ENCODE measurements at places on chromosomes 4 and X.

GRCh38 chr4:7381221-7381889, 53.4 kb downstream of the PSAPL1 start:
- peak; percentile 38 for DNase-seq

GRCh38 chr4:12697970-12698369, 786.2 kb downstream of the RAB28 start:
- DNase-seq = no peak

DNA sequence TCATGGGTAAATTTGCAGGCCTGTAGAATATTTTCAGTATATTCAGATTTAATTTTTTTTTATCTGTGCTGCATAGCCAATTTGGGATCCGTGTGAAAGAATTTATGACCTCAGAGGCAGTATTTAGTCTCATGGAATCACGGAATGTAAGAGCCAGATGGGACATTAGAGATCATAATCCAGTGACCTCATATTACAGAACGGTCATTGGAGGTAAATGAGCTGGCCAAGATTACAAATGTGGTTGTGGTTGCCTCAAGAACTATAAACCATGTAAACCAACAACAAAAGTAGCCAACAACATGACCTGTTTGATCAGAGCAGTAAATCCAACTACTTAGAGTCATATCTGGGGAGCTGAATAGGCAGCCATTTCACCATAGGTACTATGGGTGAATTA, 71.6 kb downstream of the AMOT start:
- no peak for DNase-seq

DNA sequence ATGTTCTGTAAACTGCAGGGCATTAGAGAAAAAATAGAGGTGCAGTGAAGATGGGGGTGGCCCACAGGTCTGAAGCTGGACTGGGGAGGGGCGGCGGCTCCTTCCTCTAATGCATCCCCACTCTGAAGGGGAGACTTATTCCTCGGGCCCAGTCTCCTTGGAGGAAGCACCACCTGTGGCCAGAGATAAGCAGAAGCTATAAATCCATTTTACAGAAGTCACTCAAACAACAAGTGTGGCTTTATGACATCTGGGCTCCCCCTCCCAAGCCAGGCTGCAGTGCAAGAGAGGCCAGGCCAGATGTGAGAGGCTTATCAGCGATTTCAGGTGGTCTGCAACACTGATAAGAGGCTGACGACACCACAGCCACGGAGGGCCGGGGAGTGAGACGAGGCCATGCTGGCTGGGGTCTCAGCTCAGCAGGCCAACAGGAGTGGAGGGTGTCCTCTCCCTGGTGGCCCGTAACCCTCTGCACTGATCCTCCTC, 15.8 kb downstream of the CYTL1 start:
- DNase-seq = no peak

DNA sequence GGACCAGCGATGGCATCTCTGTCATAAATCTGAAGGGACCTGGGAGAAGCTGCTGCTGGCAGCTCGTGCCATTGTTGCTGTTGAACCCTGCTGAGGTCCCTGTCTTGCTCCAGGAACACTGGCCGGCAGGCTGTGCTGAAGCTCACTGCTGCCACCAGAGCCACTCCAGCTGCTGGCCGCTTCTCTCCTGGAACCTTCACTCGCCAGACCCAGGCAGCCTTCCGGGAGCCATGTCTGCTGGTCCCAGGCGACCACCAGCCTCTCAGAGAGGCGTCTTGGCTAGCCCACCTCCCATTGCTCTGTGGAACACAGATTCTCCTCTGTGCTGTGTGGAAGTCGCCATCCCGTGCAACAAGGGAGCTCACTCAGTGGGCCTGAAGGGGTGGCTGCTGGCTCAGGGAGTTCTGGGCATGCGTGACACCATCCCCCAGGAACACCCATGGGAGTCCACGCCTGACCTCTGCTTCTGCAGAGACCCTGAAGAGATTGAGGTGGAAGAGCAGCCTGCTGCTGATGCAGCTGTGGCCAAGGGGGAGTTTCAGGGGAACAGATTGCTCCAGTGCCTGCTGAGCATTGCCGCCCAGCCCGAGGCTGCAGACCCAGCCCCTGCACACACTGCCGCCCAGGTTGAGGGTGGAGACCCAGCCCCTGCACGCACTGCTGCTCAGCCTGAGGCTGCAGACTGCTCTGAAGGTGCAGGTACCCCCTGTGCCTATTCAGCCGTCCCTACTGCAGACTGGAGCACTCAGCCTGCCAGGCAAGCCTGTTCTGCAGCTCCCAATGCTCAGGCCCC, 33.1 kb upstream of the CYP4V2 start:
- no peak for DNase-seq

DNA sequence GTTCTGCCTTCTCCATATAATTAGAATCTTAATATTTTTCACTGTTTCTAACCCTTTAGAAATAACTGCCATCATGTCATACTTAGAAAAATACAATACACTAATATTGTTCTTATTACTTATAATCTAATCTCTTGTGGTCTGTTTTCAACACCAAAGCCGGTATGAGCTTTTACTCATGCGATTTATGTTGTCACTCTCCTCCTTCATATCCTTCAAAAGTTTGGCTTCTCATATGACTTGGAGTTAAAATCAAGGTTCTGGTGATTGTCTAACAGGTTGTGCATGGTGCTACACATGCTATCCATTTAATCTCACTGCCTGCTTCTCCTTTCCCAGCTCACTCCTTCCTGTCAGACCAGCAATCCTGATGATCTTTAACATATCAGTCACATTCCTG, 1392.9 kb downstream of the ARAP2 start:
- DNase-seq = no peak

- no peak for DNase-seq
Observed at GRCh38 chr4:54548831-54549460, 108.8 kb upstream of the KIT start.

DNA sequence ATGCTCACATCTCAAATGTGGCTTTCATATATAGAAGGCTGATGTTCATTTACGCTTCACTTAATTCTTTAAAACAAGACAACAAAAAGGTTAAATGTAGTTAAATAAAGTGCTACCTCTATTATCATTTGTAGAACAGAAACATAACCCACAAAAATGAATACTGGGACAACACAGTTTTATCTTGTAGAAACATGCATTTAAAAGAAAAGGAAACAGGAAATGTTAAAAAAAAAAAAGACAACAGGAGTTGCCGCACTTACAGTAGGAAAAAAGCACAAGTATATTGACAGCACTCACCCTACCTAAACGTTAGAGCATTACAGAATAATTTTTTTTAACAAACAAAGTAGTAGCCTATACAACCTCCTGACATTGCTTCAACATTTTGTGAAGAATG, 4.8 kb downstream of the THOC2 start:
- DNase-seq = no peak

DNA sequence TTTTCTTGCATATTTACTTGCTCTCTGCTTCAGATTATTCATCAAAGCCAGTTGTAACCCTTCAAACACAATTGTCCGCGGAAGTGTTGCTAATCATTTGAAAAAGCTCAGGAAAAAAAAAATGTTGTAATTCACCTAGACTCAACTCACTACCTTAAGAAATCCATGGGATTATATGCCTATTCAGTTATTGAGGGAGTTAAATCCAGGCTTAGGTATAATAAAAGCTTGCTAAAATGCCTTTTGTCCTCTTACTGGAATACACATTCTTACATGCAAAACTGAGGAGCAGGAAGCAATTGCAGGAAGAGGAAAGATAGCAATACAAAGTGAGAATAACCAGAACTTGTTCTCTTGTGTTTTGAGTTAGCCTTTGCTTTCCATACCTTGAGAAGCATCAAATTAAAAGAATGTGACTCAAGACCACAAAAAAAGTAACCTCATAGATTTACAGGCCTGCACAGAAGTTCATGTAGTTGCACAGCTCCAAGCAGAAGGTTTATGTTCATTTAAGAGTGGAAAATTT, 91.4 kb upstream of the FAM241A start:
- no peak for DNase-seq

- DNase-seq = no peak
Observed at GRCh38 chr4:92189146-92189545, 114.6 kb upstream of the GRID2 start.

GRCh38 chrX:65073233-65073632, 97.0 kb upstream of the ZC4H2 start:
- no peak for DNase-seq

DNA sequence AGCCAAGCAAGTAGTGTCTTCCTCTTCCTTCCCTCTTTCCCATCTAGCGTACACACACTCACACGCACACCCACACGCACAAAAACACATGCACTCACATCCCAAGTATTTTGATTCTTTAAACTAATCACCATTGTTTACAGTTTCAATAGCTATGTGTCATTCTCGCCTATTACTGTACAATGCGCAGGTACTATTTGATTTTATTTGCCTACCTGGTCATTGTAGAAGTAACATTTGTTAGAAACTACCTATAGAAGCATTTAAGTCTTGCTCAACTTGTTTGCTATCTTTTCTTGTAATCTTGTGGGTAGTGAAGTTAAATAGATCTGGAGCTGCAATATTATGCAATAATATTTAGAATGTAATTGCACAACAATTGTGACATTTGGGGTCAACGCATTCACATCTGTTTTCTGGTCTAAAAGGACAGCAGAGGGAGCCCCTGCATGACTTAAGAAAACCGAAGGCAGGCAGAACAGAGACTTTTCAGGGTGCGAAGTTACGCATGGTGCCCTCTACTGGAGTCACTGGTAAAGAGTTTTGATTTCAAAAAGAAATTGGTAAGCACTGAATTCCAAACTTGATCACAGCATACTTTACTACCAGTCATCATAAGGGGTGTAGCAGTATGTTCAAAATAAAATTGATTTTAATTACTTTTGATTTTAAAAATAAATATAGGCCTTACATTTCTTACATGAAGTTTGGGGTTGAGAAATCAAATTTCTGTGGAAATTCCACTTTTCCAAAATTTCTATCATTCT, 503.3 kb upstream of the FAM241A start:
- no peak for DNase-seq

DNA sequence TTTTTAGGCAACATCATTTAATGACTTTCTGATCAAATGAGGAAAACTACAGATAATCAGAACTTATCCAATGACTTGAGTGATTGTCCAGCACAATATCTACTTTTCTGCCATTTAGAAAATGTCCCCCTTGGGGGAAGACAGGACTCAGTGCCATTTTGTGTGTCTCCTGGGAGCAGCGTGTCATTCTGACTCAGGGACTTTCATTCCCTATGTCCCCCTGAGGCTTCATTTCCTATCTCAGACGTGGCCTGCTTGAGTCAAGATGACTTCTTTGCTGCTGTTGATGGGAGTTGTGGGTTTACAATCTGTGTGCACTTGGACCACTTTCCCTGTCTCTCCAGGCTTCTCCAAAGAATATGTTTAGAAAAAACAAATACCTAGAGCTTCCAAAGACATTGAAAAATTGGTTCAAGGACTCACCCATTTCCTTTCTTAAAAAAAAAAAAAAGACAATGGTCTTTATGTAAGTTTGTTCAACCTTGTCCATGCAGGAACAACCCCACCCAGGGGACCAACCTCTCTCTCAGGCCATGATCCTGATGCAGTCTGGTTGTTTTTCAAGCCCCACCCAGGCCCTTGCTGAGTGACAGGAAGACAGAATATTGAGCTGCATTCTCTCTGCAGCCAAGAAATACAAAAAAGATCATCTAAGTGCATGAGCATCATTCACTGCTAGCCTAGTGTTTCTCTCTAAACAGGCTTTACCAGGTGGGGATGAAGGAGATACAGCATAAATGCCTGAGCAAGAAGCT, 34.3 kb upstream of the TMEM154 start:
- no peak for DNase-seq

DNA sequence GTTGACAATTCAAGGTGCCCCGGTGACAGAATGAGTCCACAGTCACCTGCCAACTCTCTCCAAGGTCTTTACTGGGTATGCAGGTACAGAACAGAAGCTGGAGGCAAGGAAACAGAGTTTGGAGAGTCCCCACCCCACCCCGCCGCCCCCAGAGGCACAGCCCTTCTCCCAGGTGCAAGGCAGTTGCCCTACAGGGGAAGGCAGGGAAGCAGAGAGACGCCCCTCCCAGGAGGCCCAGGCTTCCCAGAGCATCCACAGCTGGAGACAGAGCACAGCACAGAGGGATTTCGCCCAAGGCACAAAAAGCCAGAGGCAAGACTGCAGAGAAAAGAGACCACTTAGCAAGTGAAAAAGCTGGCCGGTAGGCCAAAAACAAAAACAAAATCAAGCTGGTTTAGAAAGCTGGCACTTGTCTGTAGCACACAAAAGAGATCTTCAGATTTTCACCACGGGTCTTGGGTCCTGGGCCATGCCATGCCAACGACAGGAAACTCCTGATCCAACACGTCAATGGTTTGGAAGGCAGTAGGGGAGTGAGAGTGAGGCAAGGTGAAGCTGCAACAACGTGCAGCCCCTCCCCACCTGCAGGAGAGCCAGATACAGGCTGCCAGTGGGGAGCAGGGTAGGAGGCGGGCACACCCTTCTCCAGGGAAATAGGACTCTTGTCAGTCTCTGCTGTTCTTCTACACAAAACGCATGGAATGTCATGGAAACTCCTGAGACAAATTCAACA, 113.3 kb downstream of the AFAP1 start:
- no peak for DNase-seq

GRCh38 chrX:26414534-26414933, 198.6 kb downstream of the MAGEB5 start:
- no peak for DNase-seq

DNA sequence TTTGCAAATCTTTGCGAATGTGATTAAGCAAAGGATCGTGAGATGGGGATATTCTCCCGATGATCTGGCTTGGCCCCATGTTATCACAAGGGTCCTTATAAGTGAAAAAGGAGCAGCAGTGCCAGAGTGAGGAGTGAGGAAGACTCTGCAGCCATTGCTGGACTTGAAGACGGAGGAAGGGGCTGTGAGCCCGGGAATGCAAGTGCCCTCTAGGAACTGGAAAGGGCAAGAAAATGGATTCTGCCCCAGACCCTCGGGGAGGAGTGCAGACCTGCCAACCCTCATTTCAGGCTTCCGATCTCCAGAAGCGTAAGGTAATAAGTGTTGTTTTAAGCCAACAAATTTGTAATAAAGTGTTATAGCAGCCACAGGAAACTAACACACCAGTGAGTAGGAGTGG, 76.3 kb downstream of the EVC start:
- no peak for DNase-seq

DNA sequence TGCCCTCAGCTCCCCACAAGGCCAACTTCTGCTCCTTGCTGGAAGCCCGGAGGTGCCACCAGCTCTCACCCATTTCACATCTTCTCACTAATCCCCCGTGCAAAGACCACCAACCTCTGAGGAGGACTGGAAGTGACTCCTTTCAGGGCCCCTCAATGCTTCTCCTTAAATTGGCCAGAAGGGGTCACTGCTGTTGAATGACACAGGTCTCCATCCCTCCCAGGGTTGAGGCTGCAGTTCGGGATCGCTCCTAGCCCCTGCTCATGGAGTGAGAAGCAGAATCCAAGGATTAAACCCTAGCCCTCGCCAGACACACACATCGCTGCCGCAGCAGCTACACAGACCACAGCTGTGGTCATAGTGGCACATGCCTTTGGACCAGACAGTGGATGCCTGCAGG, 279.5 kb upstream of the TAPT1 start:
- no peak for DNase-seq
